Stimulated activated CD4-positive, alpha-beta T cell treated with anti-CD3 and anti-CD28 coated beads, Interleukin-1b, Interleukin-23, amount 100 ng/mL, for 4 hours (primary cell): ENCODE measurements at places on chromosomes 1 and 21.
A peak's percentile ranks its signal among the peaks of the same experiment; 100 is the strongest.

GRCh38 chr1:206579747-206580437 lies 32.4 kb downstream of the EIF2D start:
- DNase-seq = peak; percentile 61

DNA sequence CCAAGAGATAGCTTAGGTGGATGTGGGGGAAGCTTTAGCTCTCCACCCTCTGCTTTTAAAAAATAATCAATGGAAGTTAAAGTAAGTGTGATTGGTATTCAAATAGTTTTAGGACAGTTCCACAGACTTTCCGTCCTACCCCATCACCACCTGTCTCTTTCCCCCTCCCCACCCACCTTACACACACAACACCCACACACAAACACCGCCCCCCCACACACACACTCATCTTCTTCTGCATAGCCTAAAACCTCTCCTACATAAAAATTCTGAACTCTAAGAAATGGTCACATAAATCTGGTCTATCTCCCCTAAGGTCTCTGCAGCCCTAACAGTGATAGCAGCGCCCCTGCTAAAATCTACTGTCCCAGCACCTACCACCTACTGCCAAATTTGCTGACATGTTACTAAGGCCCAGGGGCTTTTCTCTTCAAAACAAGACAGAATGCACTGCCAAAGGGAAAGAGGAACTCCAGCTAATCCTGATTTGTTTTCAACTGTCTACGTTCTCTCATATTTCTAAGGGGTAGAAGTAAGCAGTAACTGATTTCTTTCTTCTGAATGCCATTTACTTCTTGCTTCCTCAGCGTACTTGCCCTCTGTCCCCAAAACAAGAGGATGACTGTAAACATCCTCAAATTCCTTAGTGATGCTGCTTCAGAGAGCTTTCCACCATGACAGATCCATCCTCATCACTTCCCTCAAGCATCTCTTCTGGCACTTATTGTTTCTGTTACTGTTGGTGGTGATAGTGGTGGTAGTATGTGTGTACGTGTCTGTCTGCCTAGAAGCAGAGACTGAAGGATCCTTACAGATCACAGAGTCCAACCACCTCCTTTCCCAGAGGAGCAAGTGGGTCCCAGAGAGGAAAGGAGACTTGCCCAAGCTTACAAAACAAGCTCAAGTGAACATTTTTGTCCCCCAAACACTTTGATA lies 56.8 kb downstream of the LUZP1 start:
- peak; percentile 21 for DNase-seq

DNA sequence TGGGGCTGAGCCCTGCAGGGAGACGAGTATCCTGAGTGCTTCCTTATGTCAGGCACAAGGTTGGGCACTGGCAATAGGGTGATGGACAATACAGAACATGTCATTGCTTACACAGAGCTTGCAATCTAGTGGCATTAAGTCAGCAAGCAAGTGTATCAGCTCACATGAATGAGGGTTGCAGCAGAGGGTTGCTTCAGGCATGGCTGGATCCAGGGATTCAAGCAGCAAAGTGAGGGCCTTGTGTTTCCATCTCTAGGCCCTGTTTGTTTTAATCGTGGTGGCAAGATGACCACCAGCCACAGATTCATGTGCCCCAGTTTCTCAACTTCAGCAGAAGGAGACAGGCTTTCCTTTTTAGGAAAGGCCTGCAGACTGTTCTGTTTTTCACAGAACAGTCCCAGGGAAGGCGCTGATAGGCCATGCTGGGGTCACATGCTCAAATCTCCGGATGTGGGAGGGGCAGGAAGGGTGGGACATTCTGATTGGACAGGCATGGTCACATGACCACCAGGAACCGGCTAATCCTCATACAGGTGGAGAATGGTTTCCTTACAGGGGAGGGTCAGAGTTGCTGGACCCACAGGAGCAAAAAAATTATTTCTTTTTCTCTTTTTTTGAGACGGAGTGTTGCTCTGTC lies 14.4 kb downstream of the PLOD1 start:
- no peak for DNase-seq

- no peak for DNase-seq
Measured at GRCh38 chr1:186272486-186272885, 102.6 kb downstream of the TPR start.

DNA sequence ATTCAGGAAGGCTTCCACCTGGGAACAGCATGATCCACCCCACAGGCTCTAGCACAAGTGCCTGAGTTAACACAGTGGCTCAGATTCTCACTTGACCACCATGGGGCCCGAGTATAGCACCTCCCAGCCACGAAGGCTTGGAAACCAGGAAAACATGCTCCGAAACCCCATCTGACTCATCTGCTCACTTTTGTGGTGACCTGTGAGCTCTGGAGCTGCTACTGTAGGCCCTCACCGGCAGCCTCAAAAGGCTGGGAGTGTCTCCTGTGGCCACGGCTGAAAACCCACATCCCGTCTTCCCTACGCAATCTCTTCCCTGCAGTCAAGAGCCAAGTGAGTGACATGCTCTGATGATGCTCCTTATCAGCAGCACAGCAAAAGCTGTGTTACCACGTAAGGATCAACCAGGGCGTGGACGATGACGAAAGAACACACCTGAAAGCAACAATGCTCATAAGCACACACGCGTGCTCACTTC lies 81.4 kb downstream of the TGFBR3 start:
- peak; percentile 33 for DNase-seq
